ENCODE measurements at places on chromosomes 5 and 9.

GRCh38 chr9:111720174-111720573 is 58.8 kb downstream of the GNG10 start:
- no peak for DNase-seq

DNA sequence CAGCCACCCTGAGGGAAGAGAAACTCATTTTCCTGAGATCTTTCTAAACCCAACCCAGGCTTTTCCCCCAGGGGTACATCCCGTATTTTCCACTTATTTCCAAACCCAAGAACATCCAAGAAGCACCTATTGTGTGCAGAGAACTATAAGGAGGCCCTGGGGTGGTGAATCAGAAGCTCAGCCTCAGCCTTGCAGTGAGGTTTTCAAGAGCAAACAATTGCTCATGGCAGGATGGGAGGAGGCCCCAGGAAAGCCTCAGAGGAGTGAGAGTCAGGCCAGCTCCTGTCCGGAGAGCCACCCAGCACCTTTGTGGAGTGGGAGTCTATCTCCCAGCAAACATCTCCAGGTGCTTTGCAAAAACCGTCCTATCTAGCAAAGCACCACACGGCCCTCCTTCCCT is 19.2 kb downstream of the NIPAL4 start:
- no peak for DNase-seq

- no peak for DNase-seq
Measured at GRCh38 chr5:163436515-163436914, 880 bp upstream of the CCNG1 start.

DNA sequence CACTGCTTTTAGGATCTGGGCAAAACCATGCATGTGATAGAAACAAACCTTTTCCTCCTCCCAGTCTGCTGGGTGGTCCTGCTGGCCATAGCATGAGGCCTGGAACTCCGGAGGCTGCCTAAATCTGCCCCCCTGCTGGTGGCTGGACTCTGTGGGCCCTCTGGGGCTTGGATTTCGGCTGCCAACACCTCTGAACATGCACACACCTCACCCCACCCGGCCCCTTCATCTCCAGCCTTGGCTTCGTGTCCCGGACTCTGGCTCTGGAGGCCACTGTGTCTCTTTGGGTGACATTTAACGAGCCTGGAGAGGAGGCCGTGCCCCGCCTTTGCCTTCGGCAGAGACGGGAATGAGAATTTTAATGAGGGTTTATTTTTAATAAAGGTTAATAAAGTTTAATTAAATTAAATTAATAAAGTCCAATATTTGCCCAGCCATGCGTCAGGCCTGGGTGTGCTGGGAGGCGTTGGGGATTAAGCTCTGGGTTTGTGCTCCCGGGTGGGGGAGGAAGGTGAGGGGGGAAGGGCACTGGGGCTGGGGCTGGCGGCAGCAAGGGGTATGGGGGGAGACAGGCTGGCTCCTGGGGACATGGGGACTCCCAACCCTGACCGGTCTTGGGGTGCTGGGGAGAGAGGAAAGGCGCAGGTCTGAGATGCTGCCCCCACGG is 251.8 kb downstream of the PBX3 start:
- DNase-seq: no peak

GRCh38 chr5:43556857-43557542 is at the start of gene PAIP1:
Gene PAIP1 (minus strand): TSS chr5:43557077. CDS start chr5:43556846, 231 bp downstream.
- peak; percentile 90 for DNase-seq

DNA sequence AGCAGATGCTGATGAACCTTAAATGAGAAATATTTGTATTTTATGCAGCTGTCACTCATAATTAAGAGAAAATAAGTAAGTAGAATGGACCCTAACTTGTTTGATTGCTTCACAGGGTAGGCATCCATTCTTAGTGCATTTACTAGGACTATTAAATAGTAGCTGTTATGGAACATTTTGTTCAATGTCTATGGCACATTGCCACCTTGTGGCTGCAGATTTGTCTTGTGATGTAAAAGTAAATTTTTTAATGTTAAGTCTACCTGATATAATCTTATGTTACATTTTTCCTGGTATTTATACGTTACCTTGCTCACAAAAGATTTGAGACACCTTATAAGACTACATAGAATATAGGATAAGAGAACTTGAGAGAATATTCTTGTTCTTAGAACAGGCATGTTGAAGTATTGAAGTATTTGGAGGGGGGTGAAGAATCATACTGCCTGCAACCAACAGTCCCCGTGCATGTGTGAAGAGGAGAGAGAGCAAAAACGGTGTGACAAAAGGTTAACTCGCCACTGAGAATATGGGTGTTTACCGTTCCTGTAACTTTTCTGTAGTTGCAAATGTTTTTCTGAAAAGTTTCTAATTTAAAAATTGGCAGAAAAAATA is 161.1 kb downstream of the MAST4 start:
- no peak for DNase-seq

- no peak for DNase-seq
Measured at GRCh38 chr5:6753851-6754250, 40.6 kb downstream of the TENT4A start.

GRCh38 chr5:91641730-91642350 is 258.7 kb upstream of the ARRDC3 start:
- DNase-seq: no peak

DNA sequence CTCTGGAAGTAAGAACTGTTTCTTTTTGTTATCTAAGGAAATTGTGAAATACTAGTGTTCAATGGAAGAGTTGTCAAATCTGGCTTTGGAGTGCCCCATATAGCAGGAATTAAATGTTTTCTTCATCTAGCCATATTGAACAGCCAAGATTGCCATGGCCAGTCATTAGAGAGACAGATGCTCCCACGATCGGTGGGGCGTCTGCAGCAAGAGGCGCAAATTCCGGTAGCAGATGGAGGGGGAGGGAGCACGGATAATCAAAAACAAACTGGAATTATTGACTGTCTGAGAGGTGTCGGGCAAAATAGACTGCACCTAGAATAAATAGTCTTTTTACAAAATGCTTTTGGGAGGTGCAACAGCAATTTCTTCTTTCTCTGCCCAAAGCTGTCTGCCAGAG is 139.1 kb upstream of the FSTL4 start:
- DNase-seq: no peak

GRCh38 chr5:55172051-55172899 is 702 bp downstream of the CDC20B start:
- peak; percentile 20 for DNase-seq

DNA sequence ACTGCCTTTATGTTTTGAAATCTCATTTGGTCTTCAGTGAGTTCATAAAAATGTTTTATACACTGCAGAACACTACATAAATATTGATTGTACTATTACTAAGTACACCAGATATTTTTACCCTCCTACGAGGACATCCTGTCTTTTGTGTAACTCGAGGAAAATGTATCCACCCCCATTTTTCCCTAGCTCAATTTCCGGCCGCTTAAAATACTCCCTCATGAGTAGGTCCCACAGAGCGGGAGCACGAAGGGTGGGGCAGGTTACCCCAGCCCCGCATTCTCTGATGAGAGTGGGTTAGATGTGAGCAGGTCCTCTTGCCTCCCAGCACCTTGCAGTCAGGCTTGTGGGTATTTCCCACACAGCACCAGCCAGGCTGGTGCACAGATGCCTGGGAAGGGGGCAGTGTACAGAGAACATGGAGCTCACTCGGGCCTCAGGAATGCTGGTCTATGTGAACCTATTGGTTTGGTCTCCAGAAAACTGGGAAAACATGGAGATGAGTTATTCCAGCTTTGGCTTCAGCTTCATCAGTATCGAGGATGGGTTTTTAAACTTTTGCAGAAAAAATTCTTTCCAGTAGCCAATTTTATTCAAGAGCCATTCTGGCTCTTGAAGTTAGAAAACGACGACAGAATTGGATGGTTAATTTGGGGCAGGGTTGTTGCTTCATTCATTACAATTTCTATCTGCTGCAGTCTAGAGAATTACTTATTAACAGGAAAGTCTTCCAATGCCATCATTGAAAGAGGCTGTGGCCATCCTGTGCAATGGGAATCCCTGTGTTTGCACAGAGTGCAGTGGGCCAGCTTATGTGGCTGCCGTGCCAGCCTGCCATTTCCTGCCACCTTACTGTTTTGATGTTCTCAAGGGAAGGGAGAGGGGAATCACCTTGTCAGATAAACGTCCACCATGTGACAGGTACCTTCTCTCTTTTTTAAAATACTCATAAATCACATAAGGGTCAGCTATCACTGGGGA is 73.2 kb downstream of the WDR41 start:
- DNase-seq: no peak

DNA sequence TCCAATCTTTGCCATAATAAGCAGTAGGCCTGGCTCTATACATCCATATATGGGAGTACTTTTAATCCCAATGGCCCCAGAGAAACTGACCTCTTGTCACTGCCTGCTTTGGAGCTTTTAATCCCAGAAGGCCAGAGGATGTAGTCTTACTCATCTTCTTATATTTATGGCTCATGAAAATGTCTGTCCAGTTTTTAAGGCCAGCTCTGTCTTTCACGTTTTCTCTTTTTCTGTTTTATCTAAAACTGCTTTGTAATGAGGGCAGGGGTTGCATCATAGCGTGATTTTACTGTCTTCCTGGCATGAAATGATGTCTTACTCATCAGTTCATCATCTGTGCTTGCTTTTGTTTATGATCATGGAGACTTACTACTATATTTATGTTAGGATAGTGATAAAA is 1094.9 kb downstream of the MAT2B start:
- DNase-seq: peak; percentile 46

DNA sequence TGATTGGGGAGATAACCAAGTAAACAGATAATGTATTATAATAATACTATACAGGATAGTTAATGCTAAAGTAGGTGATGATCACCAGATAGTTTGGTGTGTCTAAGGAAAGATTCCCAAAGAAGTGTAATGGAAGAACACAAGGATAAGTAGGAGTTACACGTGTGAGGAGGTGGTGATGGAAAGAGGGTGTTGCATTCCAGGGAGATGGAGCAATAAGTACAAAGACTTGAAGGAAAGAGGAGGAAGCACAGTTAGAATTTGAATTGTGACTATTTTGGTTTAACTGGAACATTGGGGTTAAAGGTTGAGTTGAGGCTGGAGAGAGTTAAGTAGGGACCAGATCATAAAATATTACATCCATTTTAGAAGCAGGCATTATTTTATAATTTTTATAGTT is 76.9 kb downstream of the IPO11 start:
- no peak for DNase-seq

DNA sequence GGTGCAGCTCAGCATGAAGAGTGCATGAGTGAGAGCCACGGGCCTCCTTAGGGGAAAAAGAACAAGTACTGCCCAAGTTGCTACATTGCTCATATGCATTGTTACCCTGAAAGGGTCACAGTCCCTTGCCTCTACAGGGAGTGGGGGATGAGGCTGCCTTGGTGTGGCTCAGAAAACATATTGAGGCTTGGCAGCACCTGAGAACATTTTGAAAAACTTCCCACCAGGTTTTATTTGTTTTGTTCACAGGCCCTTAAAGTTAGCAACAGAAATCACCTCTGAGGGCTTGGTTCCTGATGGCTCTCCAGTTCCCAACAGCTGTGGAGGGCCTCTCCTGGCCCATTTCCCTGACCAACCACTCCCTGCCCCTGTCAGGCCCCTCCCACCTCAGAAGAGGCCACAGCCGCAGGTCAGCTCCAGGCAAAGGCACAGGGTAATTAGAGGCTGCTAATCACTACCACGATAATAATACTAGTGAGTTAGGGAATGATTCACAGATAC is 90.7 kb upstream of the ADRA1B start:
- DNase-seq: no peak

DNA sequence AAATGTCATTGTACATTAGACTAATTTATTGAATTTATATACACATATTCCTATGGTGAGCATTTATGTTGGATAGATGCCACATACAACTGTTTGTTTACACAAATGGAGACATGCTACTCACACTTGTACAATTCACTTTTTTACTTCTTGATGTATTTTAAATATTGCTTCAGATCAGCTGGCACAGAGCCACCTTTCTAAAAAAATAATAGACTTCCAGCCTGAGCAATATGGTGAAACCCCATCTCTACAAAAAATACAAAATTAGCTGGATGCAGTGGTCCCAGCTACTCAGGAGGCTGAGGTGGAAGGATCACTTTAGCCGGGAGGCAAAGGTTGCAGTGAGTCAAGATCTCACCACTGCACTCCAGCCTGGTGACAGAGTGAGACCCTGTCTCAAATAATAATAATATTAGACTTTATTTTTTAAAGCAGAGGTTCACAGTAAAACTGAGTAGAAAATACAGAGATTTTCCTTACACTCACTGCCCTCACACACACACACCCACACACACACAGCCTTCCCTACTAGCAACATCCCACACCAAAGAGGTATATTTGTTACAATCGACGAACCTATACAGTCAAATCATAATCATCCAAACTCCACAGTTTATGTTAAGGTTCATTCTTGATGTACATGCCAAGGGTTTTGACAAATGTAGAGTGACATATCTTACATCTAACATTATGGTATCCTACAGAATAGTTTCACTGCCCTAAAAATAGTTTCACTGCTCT is 16.5 kb upstream of the ADRB2 start:
- no peak for DNase-seq

- DNase-seq: no peak
Measured at GRCh38 chr5:13540168-13540750, 404.2 kb downstream of the DNAH5 start.

DNA sequence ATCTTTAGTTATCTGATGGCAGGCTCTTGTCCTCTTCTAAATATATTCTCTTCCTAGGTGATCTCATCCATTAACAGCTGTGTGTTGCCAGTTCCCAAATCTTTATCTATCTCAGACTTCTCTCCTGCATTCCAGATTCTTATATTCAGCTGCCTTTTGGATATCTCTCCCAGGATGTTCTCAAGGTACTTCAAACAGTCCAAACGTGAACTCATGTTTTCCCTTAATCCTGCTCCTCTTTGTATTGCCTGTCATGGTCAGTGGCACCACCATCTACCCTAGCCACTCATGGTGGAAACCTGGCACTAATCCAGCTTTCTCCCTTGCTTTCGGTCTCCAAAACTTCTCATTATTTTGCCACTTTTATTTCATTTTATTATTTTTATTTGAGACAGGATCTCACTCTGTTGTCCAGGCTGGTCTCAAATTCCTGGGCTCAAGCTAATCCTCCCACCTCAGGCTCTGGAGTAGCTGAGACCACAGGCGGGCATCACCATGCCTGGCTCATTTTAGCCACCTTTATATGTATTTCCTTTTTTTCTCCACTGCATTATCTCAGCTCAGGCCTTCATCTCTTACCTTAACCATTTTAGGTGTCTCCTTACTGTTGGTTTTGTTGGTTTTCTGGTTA is 3.8 kb downstream of the ZFYVE16 start:
- DNase-seq: no peak

GRCh38 chr5:136686192-136686872 is 321.0 kb upstream of the TRPC7 start:
- peak; percentile 11 for DNase-seq

- no peak for DNase-seq
Measured at GRCh38 chr5:57258052-57258451, 84.2 kb downstream of the GPBP1 start.

- no peak for DNase-seq
Measured at GRCh38 chr5:164376843-164377242, 871.4 kb downstream of the MAT2B start.

GRCh38 chr9:70044490-70045307 is 1.1 kb downstream of the MAMDC2 start:
- DNase-seq: no peak

DNA sequence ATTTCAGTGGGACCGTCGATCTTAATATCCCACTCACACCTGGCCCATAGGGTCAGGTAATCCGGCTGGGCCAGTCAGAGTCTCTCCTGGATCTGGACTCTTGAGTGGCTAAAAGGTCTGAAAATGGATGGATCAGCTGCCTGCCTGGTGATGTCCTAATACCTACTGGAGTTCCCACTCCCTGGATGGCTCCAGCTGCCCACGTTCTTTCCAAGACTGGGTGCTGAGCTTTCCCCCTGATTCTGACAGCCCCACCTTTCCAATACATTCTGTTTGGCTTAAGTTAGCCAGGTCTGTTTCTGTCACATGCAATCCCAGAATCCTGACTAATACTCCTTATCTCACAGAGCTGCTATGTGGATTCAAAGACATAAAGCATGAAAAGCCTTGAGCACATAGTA is 10.2 kb downstream of the SH3PXD2B start:
- DNase-seq: no peak

Measured in T1000 (cell line).